A375 (cell line): ENCODE measurements at places on chromosomes 5 and 9. TPM values are rescaled to one million over a fixed set of nuclear protein-coding genes. Genes with fewer than 3 reads are reported as not detected.

NXNL2 gene
- 0.49 and 0.56 TPM in 2 replicates for total RNA-seq

ATP10B gene
- 1.1 and 2.4 TPM in 2 replicates for total RNA-seq

SLC35D2 gene
- total RNA-seq = 17.5 and 22.8 TPM in 2 replicates

STOML2 gene
- 310 and 334 TPM in 2 replicates for total RNA-seq

SPINK13 gene
- total RNA-seq = not detected in 2 replicates

PCDH1 gene
- total RNA-seq = 37.9 and 41.7 TPM in 2 replicates

GDA gene
- 17.6 and 19.4 TPM in 2 replicates for total RNA-seq

DDX4 gene
- total RNA-seq = not detected in 2 replicates

LURAP1L gene
- 13.7 and 20.0 TPM in 2 replicates for total RNA-seq

TGFBI gene
- total RNA-seq = 137 and 173 TPM in 2 replicates

RMND5B gene
- 24.3 and 32.3 TPM in 2 replicates for total RNA-seq

CD74 gene
- total RNA-seq = 1,665 and 1,791 TPM in 2 replicates

MACROH2A1 gene
- total RNA-seq = 341 and 400 TPM in 2 replicates

STKLD1 gene
- total RNA-seq = 0.41 TPM in 1 of 2 replicates, not detected in the other

PDCD1LG2 gene
- 0.79 and 0.82 TPM in 2 replicates for total RNA-seq

SYK gene
- total RNA-seq = 0.15 and 0.72 TPM in 2 replicates

DOCK2 gene
- 7.9 and 16.2 TPM in 2 replicates for total RNA-seq

PCDHB7 gene
- total RNA-seq = 5.7 and 6.7 TPM in 2 replicates

SLC46A2 gene
- total RNA-seq = not detected in 2 replicates

C8G gene
- total RNA-seq = not detected in 2 replicates

ACOT12 gene
- 0.13 TPM in 1 of 2 replicates, not detected in the other for total RNA-seq

SHISAL2B gene
- total RNA-seq = not detected in 2 replicates

NAIP gene
- 3.3 and 4.9 TPM in 2 replicates for total RNA-seq

MSMP gene
- total RNA-seq = not detected in 2 replicates

MYOT gene
- not detected in 2 replicates for total RNA-seq

CENPH gene
- 79.0 and 80.6 TPM in 2 replicates for total RNA-seq

ROR2 gene
- 0.15 TPM in 1 of 2 replicates, not detected in the other for total RNA-seq
